Hematopoietic multipotent progenitor cell (in vitro differentiated cells): ENCODE measurements at places on chromosomes 12 and 14.

- no peak for DNase-seq
Observed at GRCh38 chr12:93184672-93185368, 192.9 kb upstream of the NUDT4 start.

DNA sequence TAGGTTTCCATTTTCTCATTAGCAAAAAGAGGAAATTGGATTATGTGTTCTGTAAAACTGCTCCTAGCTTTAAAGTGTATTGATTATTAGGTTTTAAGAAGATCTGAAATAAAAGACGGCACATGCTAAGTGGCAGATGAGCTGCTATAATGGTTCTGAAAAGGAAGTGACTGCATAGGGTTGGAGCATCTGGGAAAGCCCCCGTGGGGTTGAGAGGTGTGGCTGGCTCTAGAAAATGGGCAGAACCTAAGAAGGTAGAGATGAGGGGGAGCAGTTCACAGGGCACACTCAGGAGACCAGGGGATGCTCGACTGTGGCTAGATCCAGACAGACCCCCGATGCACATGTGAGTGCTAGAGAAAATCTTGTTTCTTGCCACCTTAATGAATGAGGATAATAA lies 1.9 kb downstream of the IFNG-AS1 start:
- no peak for DNase-seq

GRCh38 chr12:26369588-26369987 lies 174.2 kb downstream of the SSPN start:
- no peak for DNase-seq

DNA sequence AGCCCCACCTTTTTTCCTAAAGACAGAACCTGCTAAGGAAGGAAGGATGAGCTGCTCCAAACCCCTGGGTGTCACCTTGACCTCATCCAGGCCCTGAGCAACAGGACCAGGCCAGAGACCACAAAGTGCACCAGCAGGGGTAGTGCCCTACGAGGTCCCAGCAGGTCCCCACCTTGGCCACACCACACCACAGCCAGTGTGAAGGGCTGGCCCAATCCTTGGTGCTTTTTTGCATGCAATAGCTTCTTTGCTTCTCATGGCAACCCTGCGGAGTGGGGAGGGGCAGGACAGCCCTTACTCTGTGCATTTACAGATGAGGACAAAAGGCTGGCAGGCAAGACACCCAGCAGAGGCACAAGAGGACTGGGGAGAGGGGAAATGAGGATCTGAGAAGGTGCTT lies 352.6 kb downstream of the BCL11B start:
- no peak for DNase-seq

DNA sequence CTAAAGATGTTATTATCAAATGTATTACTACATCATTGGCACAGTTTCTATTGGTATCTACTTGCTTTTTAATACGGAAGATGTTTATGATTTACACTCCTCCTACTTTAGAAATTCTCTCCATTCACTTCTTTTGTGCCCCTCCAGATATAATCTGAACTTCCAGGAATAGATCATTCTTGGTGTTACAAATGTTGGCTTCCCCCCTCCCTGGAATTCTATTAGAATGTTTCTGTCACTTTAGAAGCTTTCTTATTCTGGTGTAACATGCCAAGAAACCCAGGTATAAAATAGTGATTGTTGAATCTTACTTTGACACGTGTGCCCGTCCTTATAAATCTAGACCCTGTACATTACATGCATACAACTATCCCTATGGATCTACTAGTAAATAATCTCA lies 1.2 kb upstream of the WDR20 start:
- DNase-seq = no peak

- DNase-seq = no peak
Observed at GRCh38 chr12:57780284-57780897, 2.2 kb upstream of the TSFM start.

GRCh38 chr12:91717804-91718203 lies 427.8 kb downstream of the BTG1 start:
- no peak for DNase-seq

- DNase-seq = no peak
Observed at GRCh38 chr12:50005175-50005574, 20.1 kb downstream of the RACGAP1 start.

DNA sequence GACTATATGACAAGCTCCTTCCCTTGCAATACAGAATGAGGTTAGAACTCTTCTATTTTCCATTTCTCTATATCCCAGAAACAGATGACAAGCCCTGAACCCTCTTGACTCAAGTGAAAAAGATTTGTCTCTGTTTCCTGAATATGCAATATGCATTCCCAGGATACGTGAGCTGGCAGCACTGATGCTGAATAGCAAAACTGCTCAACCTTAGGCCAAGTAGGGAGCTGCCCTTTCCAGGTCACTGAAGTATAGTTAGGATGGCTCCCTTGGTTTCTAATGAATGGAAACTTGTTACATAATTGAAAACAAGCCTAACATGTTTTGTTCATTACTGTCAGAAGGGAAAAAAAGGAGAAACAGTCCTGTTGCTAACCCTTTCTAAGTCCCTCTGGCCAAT lies 47.9 kb upstream of the PLEKHG7 start:
- no peak for DNase-seq

GRCh38 chr12:69900720-69901131 lies 75.7 kb downstream of the MYRFL start:
- DNase-seq = peak; percentile 24

- no peak for DNase-seq
Observed at GRCh38 chr14:55701638-55702037, 121.6 kb downstream of the KTN1 start.

DNA sequence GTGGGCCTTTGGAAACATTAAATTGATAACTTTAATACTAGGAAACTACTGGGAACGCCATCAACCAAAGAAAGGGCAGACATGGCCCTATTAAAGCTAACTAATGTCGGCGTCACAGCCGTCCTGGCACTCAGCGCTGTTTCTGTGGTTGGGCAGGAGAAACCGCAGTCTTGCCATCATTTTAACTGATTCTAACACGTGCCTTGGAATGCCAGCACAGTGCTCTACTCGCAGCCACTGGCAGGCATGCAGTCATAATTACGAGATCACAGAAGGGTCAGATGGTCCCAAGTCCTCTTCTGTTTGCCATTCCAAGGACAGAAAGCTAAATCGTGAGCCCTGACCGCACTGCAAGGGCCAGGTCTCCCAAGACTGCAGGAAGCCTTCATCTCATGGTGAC lies 75.2 kb downstream of the RIMBP2 start:
- no peak for DNase-seq

DNA sequence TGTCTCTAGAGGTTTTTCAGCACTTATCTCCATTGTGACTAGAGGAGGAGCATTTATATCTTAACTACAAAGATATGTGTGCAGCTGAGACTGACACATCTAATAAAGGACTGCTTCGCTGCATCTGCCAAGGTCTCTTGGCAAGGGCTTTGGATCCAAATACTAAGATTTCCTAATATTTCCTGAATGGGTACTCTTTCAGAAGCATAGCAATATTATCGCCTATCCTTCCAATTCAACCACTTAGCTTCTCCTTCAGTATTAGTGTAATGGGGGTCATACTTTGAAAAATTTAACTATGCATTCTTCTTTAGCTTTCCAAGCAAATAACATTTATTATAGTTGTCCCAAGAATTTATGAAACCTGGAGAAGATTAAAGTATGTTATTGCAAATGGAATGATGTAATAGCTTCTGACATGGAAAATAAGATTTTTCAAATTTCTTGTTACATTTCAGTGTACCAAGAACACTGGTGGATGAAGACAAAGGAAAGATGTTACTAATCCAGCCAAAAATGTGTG lies 243.0 kb upstream of the PDE3A start:
- no peak for DNase-seq

- no peak for DNase-seq
Observed at GRCh38 chr14:73888460-73888725, 1.7 kb downstream of the ZNF410 start.

DNA sequence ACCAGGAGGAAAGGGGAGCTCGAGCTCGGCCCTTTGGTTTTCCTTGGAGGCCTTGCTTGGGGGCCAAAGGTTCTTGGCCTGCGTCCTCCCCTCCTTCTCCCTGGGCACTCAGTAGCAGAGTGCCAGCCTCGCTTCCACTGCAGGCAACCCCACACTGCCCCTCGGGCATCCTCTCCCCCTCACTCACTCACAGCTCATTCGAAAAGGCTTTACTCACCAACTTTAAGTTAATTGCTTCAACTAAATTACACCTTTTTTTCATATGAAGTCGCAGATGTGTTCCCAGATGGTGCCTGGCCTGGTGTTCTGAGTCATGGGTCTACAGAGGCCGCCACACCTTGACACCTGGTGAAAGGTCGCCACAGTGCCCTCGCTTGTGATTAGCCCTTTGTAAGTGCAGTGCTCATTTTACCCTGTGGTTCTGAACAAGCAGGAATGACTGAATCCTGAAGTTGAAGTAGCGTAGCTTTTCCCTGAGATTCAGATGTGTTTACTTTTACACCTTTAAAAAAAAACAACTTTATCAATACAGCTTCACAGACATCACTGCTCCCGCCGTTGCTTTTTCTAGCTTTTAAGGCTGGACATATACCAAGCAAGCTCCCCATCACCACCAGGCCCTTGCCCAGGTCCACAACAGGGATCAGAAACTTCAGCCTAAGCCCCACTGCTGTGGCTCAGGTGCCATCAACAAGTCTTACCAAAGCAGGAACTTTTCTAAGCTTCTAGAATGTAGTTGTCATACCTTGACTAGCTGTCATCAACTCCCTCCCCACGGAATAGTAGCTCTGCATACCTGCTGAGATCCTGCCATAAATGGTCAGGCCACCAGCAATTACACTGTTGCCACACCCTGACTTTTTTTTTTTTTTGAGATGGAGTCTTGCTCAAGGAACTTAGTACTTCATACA lies 20.3 kb upstream of the ADIPOR2 start:
- DNase-seq = no peak
